Kidney epithelial cell (primary cell): ENCODE measurements at places on chromosomes 11 and 22.

- no peak for DNase-seq
Observed at GRCh38 chr22:36334821-36335603, 52.8 kb downstream of the MYH9 start.

DNA sequence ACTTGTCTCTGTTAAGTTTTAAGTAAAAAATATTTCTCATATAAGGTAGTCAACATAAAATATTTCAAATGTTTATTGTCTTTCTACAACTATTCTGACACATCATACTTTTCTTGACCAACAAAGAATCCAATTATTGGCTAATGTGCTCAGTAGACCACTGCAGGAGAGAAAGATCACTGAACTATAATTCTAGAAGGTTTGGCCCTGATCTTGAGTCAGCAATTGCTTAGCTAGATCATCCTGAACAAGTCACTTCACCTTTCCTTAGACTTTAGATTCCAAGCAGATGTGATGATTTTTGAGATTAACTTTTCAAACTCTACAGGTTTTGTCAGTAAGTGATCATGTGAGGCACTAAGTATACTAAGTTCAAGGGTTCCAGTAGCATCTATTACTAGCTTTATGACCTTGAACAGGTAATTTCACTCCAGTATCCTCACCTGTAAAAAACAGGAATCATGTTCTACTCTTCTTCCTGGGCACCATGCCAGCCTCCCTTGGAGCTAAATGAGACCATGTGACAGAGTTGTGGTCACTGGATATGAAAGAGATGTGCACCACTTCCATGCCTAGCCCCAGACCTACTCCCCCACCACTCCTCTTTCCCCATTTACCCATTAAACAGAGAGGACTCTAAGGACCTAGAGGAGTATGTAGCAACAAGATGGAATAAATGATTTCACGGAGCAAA, 17.3 kb downstream of the PGM2L1 start:
- no peak for DNase-seq

- no peak for DNase-seq
Observed at GRCh38 chr22:49502126-49502826, 325.4 kb downstream of the BRD1 start.

DNA sequence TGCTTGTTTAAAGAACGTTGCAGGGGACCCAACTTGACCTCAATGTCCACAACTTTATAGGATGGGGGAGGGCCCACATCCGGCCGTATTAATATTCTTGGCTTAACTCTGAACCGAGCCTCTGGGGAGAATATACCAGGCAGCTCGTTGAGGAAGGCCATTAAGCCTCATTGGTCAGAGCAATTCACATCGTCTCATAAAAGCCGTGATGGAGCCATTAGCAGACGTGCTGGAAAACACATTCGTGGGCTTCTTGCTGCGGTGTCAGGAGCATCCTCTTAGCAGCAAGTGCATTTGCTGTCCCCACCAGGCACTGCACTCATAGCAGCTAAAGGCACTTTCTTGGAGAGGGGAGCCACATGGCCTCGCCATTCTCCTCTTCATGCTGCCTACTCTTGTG, 14.9 kb downstream of the DSCAML1 start:
- no peak for DNase-seq

DNA sequence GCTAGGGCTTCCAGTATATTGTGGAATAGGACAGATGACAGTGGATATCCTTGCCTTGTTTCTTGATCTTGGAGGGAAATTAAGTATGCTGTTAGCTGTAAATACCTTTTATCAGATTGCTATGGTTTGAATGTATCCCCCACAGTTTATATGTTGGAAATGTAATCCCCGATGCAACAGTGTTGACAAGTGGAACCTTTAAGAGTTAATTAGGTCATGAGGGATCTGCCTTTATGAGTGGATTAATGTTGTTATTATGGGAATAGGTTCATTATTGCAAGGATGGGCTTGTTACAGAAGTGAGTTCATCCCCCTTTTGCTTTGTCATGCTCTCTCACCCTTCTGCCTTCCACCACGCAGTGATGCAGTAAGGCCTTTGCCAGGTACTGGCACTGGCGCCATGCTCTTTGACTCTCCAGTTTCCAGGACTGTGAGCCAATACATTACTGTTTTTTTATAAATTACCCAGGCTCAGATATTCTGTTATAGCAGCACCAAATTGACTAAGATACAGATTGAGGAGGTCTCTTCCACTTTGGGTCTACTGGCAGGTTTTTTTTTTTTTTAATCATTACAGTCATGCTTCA, 16.4 kb downstream of the CABIN1 start:
- no peak for DNase-seq

DNA sequence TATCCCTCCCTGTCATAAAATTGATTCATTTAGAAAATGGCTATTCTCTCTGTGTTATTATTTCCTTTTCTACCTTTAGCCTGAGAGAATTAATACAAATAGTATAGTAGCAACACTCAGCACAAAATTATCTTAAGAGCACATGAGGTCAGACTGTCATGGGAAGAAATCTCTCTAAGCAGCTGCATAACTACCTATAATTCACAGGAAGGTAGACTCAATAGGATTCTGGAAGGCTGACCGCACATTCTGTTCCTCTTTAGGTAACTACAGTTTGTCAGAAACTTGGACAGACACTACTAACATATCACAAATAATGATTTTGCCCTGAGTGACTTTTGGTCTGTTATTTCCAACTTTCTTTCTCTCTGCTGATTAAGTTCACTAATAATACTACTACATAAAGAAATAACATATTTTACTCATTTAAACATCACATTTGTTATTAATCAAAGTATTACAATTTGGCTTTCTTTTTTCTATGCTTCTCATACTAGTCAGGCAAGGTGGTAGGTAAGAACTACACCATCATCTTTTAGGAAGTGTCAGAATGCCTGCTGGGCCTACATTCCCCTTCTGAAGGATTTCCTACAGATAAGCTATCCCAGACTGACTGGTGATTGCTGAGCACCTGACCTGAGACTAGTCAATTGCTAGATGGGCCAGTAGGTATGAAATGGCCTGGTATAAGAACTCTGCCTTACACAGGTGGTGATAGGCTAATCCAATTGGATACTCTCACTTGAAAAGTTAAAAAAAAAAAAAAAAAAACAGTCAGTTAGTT, 325.1 kb downstream of the DLG2 start:
- DNase-seq, result no peak

DNA sequence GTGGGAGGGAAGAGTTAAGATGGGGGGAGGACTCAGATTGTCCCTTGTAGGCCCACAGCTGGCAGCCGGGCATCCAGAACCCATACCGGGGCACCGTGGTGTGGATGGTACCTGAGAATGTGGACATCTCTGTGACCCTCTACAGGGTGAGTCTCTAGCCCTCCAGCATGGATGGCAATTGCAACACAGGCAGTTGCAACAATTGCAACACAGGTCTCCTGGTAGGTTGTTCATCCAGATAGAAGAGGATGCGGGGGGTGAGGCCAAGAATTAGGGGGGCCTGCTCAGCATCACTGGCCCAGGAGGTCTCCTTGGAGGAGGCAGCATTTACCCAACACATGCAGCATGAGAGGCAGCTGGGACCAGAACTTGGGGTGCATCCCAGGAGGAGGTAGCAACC, 3.4 kb downstream of the EHBP1L1 start:
- no peak for DNase-seq

DNA sequence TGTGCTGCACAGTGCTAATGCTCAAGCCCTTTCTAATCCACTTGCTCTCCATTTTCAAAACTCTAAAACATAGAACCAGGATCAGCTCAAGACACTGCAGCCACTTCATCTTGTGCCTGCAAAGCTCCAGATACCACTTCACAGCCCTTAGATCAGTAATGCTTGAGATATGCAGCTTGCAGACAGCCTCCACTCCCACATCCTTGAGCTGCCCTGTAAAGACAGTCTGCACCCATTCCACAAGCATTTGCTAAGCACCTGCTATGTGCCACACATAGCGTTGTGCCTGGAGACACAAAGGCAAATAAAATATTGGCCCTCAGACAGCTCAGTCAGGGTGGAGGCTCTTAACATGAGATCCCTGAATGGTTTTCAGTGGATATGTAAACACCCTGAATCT, 192.5 kb upstream of the SNX19 start:
- no peak for DNase-seq

DNA sequence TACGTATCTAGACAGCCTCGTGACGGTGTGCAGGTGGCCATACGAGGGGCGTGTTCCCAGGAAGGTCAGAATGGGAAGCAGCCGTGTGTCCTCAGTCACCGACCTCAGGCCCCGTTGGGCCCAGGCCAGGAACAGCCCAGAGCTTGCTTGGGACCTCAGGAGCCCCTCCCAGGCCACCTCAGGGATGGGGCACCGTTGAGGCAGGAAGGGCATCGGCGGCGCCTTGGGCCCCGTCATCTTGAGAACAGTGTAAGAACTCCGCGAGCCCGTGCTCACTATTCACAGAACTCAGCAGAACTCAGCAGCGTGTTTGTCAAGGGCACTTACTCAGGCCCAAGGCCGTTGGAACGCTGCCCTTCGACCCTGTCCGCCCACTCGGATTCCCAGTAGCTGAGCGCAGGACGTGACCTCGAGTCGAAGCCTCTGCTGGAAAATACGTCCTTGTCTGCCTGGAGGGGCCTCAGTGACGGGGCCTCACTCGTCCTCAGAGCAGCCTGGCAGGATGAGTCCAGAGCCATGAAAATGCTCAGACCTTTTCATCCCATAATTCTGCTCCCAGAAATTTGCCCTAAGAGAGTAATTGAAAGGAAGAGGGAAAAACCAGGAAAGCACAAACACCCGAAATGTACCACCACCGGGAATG, 1134.8 kb downstream of the BRD1 start:
- no peak for DNase-seq

DNA sequence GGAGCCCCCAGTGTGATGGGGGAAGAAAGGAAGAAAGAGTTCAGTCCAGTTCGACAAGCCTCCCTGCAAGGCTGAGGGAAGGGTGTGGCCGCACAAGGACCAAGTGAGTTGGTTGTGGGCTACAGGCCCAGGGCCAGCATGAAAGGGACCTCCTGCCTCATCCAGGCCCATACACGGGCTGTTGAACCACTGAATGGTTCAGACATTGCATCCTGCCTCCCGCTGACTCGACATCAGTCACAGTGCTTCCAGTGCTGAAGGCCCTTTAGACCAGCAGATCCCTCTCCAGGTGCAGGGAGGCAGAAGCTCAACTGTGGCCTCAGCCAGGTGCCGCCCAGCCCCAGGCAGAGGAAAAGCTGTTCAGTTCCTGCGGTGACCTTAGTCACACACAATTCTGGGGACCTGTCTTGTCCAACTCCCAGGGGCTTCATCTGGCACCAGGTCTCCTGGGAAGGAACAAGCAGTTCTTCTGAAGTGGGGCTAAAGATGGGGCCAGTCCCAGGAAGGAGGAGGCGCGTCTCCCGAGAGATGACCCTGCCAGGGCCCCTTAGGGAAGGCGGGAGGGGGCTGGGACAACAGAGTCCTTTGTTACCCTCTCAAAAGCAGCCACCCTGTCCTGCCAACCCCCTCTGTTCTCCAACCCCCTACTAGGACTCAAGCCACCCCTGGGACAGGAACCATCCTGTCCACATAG, 6.6 kb downstream of the ARRB1 start:
- no peak for DNase-seq

- no peak for DNase-seq
Observed at GRCh38 chr11:119691701-119692539, 37.1 kb downstream of the NECTIN1 start.

DNA sequence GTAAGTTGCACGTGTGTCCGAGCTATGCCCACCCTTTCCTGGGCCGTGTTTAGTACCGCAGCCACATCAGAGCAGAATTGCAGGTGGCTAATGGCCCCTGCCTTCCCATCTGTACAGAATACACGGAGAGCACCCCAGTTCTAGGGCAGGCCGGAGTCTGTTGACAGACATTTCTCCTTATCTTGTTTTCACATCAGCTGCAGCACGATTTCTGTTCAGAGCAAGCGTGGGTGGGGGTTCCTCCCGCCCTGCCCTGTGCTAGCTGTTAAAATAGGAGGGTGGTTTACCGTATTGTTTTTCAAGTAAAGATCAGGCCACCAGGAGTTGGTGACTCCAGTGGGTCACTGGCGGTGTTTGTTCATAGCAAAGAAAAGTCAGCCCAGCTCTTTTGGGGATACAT, 41.1 kb downstream of the UBASH3B start:
- no peak for DNase-seq

DNA sequence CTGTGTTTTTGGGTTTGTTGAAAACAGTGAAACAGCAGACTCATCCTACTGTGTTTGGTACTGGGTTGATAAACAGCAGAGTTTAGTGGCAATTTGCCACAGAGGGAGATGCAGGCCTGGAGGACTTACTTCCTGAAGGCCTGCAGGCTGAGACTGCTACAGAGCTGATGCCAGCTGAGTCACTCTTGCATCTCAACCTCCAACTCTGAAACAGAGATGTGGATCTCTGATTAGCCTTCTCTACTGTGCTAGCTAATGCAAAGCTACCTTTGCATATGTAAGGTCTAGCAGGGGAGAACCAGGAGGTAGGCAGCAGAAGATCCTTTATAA, 14.3 kb downstream of the ATP5MG start:
- DNase-seq, result peak; percentile 88

GRCh38 chr22:43978558-43978957, 23.3 kb downstream of the SAMM50 start:
- DNase-seq, result no peak

DNA sequence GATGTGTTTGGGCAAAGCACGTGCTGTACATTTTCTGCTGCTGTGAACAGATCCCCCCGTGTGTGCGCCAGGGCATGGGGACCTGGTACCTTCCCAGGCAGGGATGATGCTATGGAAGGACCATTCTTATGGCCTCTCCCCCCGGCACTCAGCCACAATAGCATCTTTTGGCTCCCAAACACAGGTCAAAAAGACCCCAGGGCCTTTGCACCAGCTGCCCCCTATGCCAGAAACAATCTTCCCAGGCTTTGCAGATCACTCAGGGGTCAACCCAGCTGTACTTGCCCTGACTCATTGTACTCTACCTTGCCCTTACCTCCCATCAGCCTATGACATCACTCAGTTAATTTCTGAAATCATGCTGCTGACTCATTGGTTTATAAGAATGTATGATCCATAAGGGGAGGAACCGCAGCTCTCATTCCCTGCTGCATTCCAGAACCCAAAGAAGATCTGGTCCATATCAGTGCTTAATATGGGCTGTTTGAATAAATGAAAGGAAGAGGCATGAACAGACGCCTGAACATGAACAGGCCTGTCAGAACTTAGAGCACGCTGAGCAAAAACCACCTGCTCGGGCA, 100.7 kb downstream of the CELSR1 start:
- DNase-seq, result no peak

DNA sequence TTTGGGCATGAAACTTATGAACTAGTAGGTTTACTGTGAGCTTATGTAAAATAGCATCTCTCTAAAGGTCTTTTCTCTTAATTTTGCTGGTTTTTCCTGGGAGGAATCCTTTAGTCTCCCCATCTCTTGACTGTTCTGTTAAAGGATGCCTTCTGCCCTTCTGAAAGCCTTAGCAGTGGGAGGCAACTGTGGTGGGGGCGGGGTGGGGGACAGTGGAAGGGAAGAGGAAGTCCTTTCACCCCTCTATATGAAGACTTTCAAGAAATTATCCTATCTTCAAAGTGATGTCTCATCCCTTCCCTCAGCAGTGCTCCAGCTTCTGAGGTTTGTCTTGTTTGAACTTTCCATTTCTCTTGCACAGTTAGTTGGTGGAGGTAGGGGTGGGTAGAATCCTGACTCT, 73.1 kb downstream of the ELP4 start:
- DNase-seq, result no peak

GRCh38 chr11:126114486-126115126, 51.9 kb upstream of the CDON start:
- DNase-seq, result no peak
